ENCODE measurements at places on chromosomes 7 and 10. TPM values are rescaled to one million over a fixed set of nuclear protein-coding genes. Genes with fewer than 3 reads are reported as not detected.

DNA sequence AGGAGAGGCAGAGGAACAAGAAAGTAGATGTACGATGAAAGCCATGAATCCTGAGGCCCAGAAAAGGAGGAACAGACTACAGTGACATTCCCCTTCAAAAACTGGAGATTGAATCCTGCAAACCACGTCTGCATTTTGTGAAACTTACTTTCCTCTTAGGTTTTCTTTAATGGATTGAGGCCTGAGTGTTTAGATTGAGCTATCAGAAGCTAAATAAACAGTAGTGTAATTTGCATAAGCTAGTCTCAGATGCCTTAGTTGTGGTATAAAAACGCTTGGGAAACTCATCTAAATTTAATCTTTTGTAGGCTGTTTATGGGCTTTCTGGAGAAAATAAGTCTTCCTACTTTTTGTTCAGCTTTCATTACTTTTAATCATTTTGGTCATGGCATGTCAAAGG lies 94.8 kb upstream of the HDAC9 start:
- no peak for DNase-seq
- H3K4me1 ChIP-seq: no peaks in the 10 kb centered on the region
- H3K27me3 ChIP-seq: no peaks in the 10 kb centered on the region
- no peak overlapping the region for H3K4me3 ChIP-seq

- no peak for DNase-seq
- H3K4me1 ChIP-seq: no peaks in the 10 kb centered on the region
- H3K36me3 ChIP-seq: no peaks in the 10 kb centered on the region
- peaks cover 50% of the 10 kb centered on the region for H3K27me3 ChIP-seq
These were observed 5.2 kb downstream of the IKZF1 start for GRCh38 chr7:50309721-50310120.

The PRLHR gene
- 1.1 TPM for polyA plus RNA-seq

DNA sequence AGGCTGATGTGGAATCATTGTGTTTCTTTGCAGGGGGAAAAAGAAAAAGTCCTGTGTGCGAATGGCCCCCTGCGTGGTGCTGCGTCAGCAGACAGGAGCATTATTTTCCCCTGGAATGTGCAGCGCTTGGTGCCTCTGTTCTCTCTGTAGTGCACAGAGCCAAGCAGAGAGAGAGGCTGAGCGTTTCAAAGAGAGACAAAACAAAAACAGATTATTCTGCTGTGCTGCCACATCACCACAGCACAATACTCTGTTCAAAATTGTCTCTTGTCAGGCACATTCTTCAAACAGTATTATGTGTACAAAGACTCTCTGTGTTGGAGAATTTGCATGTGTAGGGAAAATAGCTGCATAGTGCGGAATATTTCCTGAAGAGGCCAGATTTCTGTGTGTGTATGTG lies 609.0 kb downstream of the SDK1 start:
- no peaks in the 10 kb centered on the region for H3K4me1 ChIP-seq
- no peak overlapping the region for H3K27ac ChIP-seq
- no peak overlapping the region for H3K4me3 ChIP-seq
- no peak for DNase-seq
- no peaks in the 10 kb centered on the region for H3K27me3 ChIP-seq

- no peak overlapping the region for H3K27ac ChIP-seq
- no peak overlapping the region for H3K4me3 ChIP-seq
- H3K36me3 ChIP-seq: no peaks in the 10 kb centered on the region
- peaks cover 11% of the 10 kb centered on the region for H3K4me1 ChIP-seq
- DNase-seq: no peak
These were observed 12.2 kb downstream of the ADAM8 start for GRCh38 chr10:133264461-133264860.

DNA sequence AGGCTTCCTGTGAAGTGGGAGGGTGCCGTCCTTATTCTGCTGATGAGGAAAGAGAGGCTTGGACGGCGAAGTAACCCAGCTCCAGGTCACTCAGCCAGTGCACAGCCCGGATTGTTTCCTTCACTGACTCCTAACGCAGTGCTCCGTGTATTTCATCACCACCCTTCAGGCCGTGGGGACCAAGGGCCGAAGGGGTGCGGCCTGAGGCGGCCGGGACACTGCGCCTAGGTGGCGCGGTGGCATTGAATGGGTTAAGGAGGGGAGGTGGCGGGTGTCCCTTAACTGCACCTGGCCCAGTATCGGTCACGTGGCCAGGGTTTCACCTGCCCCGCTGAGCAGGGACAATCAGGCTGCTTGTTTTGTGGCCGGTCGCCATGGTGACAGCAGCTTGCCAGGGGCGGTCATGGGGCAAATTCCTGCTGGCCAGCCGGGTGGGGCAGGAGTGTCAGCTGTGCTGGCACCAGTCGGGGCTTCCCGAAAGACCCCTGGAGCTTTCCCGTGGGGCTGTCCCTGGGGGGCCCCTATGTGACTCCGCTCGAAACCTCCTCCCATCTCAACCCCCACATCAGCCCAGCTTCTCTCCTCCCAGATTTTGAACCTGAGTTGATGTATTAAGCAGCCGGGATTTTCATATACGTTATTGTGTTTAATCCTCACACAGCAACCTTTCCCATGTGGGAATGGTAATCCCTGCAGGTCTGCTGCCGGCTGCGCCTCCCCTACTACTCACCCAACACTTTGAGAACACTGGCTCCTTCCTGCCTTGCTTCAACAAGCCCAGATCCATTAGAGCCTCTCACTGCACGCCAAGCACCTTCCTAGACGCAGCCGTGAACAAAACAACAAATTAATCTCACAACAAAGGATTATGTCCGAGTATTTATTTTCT lies 4.4 kb upstream of the ABHD11 start:
- H3K27me3 ChIP-seq: no peaks in the 10 kb centered on the region
- peak overlapping the region; percentile 16 for H3K4me3 ChIP-seq
- no peaks in the 10 kb centered on the region for H3K36me3 ChIP-seq
- peak; percentile 99 for DNase-seq
- peaks cover 34% of the 10 kb centered on the region for H3K4me1 ChIP-seq

GRCh38 chr10:33276282-33276923 lies 58.1 kb downstream of the NRP1 start:
- H3K4me1 ChIP-seq: peaks cover 9% of the 10 kb centered on the region
- H3K27me3 ChIP-seq: no peaks in the 10 kb centered on the region
- no peak overlapping the region for H3K4me3 ChIP-seq
- H3K36me3 ChIP-seq: no peaks in the 10 kb centered on the region
- DNase-seq: no peak

GRCh38 chr10:105797234-105797890 lies 1156.3 kb downstream of the SORCS3 start:
- H3K4me3 ChIP-seq: no peak overlapping the region
- DNase-seq: peak; percentile 16
- no peaks in the 10 kb centered on the region for H3K27me3 ChIP-seq
- H3K27ac ChIP-seq: no peak overlapping the region
- H3K4me1 ChIP-seq: no peaks in the 10 kb centered on the region

DNA sequence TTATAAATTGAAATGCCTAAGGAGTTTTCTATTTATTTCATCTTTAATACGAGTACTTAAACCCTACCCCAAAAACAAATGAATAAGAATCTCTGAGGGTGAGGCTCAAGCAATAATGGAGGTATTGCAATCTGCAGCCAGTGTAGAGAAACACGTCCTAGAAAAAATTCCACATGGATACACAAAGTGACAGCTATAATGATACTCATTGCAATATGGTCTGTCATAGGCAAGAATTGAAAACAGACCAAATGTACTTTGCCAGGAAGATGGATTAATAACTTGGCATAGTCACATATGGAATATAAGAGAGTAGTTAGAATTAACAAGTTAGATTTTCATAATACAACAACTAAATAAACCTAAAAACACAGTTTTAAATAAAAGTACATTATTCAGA lies 440.1 kb upstream of the STEAP1 start:
- no peak overlapping the region for H3K27ac ChIP-seq
- H3K4me3 ChIP-seq: no peak overlapping the region
- H3K4me1 ChIP-seq: no peaks in the 10 kb centered on the region
- no peaks in the 10 kb centered on the region for H3K36me3 ChIP-seq

- H3K36me3 ChIP-seq: no peaks in the 10 kb centered on the region
- H3K4me3 ChIP-seq: no peak overlapping the region
- H3K27ac ChIP-seq: no peak overlapping the region
These were observed 32.0 kb downstream of the PRLHR start for GRCh38 chr10:118563373-118563890.

DNA sequence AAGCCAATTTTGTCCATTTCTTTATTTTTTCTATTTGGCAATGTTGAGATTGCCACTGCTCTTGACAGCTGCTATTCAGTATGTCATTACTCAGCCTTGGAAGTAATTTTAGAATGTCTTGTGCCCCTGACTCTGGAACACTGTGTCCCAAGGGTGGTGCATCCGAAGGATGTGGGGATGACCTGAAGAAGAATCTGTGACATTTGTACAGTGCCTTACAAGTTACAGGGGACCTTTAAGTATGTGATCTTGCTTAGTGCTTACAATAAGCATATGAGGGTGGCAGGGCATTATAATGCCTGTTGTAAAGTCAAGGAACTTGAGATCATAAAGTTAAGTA lies 239.5 kb downstream of the REEP3 start:
- no peak for DNase-seq
- H3K4me3 ChIP-seq: no peak overlapping the region
- H3K4me1 ChIP-seq: no peaks in the 10 kb centered on the region

- no peaks in the 10 kb centered on the region for H3K4me1 ChIP-seq
- peaks cover 78% of the 10 kb centered on the region for H3K36me3 ChIP-seq
- no peak overlapping the region for H3K4me3 ChIP-seq
These were observed 23.6 kb downstream of the PDIA4 start for GRCh38 chr7:149004405-149005370.

GRCh38 chr10:119159332-119159731 lies 6.2 kb downstream of the SFXN4 start:
- H3K27ac ChIP-seq: no peak overlapping the region
- no peaks in the 10 kb centered on the region for H3K4me1 ChIP-seq
- no peaks in the 10 kb centered on the region for H3K27me3 ChIP-seq
- no peak overlapping the region for H3K4me3 ChIP-seq
- no peak for DNase-seq

GRCh38 chr10:112448888-112449287 lies 1.9 kb downstream of the VTI1A start:
- H3K36me3 ChIP-seq: peaks cover 13% of the 10 kb centered on the region
- H3K27ac ChIP-seq: no peak overlapping the region
- DNase-seq: no peak

DNA sequence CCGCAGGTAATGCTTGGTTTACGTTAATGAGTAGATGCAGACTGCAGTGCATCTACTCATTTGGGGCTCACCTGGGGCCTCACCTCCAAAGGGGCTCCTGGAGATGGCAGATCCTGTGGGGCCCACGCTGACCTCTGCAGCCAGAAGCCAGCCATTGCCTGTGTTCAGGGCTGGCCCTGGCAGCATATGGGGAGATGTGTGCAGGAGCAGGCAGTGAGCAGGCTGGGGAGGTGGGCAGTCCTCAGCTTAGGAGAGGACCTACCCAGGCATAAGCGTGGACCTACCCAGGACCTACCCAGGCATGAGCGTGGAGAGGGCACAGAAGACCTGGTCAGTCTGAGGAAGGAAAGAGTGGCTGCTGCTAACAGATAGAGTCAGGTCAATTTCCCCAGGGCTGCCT lies 178.5 kb downstream of the PTPRN2 start:
- no peak for DNase-seq
- no peaks in the 10 kb centered on the region for H3K36me3 ChIP-seq
- peaks cover 19% of the 10 kb centered on the region for H3K4me1 ChIP-seq

The TMEM120A gene
- 61.0 TPM for polyA plus RNA-seq

GRCh38 chr10:97849103-97849686 lies 448 bp upstream of the GOLGA7B start:
- no peaks in the 10 kb centered on the region for H3K36me3 ChIP-seq
- peaks cover 22% of the 10 kb centered on the region for H3K27me3 ChIP-seq
- peak; percentile 50 for DNase-seq
- H3K4me1 ChIP-seq: peaks cover 12% of the 10 kb centered on the region
- H3K4me3 ChIP-seq: peak overlapping the region; percentile 54
- H3K27ac ChIP-seq: no peak overlapping the region

DNA sequence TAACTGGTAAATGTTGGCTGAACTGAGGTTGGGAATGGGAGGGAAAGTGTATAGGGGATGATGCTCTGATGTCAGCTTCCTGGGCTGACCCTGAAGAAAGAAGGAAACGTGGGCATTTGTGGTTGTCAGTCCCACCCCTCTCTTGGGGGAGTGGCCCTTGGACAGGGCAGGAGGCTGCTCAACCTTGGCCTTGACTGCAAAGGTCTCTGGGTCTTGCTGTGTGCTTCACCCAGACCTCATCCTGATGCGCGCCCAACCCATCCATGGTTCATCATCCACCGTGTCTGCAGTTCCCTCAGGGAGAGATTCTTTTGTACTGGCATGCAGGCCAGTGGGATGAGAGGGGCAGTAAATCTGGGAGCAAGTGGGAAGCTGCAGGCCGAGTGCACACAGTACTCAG lies 4.7 kb upstream of the ZYX start:
- H3K27me3 ChIP-seq: no peaks in the 10 kb centered on the region
- H3K4me1 ChIP-seq: peaks cover 6% of the 10 kb centered on the region

GRCh38 chr7:97006055-97006815 lies 882 bp downstream of the DLX6 start:
- DNase-seq: no peak
- H3K27ac ChIP-seq: no peak overlapping the region
- H3K27me3 ChIP-seq: peaks cover 92% of the 10 kb centered on the region

- no peak overlapping the region for H3K4me3 ChIP-seq
- peaks cover 20% of the 10 kb centered on the region for H3K36me3 ChIP-seq
- no peaks in the 10 kb centered on the region for H3K4me1 ChIP-seq
- DNase-seq: no peak
- H3K27me3 ChIP-seq: no peaks in the 10 kb centered on the region
These were observed 28.7 kb downstream of the UPF2 start for GRCh38 chr10:12013926-12014325.

DNA sequence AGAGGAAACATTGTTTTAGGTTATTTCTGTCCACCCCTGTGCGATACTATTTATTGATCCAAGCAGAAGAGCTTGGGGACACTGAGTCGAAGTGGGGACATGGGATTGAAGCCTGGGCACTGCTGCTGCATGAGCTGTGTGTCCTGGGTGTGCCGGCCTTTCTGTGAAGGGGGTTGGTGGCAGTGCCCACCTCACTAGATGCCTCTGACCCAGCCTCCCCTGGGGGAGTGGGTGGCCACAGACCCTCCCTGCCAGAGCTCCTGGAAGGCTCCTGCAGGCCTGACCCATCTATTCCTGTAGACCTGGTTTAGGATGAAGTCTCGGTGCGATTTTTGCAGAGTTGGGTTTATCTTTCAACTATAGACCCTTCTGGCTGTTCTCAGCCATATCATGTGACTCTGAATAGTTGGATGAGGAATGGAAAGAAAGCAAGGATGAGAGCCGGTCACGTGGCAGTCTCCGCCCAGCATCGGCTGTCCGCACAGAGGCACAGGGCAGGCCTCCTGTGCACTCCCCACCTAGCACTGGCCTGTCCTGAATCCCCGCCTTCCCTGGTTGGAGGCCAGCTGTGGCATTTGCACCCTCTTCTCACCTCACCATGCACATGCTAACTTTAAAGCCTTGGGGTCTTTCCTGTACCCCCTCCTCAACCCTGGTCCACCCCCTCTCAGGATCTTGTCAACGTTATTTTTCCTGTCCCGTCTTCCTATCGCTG lies 17.6 kb upstream of the SH2D4B start:
- no peak overlapping the region for H3K27ac ChIP-seq
- H3K36me3 ChIP-seq: peaks cover 59% of the 10 kb centered on the region
- H3K4me1 ChIP-seq: peaks cover 3% of the 10 kb centered on the region
- H3K27me3 ChIP-seq: no peaks in the 10 kb centered on the region
- DNase-seq: no peak
- no peak overlapping the region for H3K4me3 ChIP-seq

Data from large intestine (tissue), 12 donors.